ENCODE measurements at places on chromosomes 6 and 20.

GRCh38 chr6:134223796-134224420 lies 94.0 kb downstream of the SGK1 start:
- DNase-seq = no peak

GRCh38 chr20:36336954-36337704 lies 31.0 kb downstream of the DLGAP4 start:
- DNase-seq = no peak

DNA sequence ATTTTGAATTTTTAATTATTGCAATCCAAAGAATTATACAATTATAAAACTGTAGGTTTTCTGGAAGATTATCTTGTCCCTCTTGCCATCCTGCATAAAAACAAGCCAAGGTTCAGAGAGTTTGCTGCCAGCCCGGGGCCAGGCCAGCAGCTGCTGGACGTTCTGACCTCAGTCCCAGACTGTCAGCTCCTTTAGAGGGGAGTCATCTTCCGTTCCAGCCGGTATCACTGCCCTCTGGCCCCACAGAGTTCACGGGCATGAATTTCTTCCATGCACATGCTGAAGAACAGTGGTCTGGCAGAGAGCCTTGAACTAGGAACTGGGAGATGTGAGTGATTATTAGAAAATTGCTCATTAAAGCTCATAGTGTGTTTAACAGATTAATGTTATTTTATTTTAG lies 130.4 kb upstream of the QKI start:
- DNase-seq = no peak

DNA sequence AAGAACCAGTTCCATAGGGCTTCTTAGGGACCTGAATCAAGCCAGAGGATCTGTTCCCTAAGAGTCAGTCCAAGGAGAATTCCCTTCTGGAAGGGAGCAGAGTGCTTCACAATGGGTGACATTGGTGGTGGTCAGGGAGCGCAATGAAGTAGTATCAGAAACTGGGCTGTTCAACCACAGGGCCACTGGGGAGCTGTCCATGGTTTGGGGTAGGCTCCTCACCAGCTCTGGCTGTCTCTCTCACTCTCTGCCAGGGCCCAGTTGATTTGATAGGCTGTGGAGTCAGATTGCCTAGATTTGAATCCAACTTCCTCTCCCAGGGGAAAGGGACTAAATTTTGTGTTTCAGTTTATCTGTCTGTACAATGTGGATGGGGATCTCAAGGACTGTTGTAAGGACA lies 36.7 kb upstream of the CHD6 start:
- DNase-seq = no peak

- DNase-seq = no peak
These were observed 267.4 kb upstream of the CDH4 start for GRCh38 chr20:60984666-60985065.

- DNase-seq = no peak
These were observed 49.8 kb upstream of the ADTRP start for GRCh38 chr6:11828262-11828870.

DNA sequence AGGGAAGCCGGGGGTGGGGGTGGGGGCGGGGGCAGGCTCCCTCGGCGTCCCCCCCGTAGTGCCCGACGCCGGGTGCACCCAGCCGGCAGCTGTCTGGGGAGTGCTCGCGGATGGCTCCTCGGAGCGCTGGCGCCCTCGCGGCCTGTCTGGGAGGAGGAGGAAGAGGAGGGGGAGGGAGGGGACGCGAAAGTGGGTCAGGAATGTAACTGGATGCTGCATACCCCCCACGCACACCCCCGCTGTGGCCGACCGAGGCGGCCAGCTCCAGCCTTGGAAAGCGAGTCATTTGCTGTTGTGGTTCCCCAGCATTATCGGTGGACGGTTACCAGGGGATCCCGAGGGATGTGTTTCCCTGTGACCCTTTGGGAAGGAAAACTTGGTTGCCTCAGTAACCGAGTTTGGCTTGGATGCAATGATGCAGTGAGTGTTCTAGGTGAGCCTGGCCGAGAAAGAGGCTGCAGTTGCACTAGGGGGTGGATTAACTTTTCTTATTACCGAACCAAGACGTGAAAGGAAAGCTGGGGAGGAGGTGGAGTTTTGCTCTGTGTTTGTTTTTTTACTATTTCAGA lies 55.2 kb upstream of the RREB1 start:
- DNase-seq = no peak

DNA sequence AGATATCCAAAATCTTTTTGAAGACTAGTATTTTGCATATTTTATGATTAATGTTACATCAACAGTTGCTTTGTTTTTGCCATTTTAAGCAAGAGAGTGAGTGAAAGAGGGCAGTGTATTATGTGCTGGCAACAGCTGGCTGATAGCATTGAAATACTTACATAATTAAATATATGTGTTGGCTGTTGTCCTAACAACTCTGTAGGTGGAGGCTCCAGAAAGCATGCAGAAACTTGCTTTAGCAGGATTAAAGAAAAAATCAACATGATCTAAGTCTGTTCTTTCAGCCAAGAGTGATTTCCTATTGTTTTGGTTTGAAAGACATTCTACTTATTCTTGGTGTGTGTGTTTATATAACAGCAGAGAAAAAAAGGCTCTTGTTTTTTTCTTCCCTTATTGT lies 127.5 kb downstream of the CDKAL1 start:
- no peak for DNase-seq

GRCh38 chr20:44646641-44647274 lies 4.7 kb downstream of the ADA start:
- DNase-seq = no peak

DNA sequence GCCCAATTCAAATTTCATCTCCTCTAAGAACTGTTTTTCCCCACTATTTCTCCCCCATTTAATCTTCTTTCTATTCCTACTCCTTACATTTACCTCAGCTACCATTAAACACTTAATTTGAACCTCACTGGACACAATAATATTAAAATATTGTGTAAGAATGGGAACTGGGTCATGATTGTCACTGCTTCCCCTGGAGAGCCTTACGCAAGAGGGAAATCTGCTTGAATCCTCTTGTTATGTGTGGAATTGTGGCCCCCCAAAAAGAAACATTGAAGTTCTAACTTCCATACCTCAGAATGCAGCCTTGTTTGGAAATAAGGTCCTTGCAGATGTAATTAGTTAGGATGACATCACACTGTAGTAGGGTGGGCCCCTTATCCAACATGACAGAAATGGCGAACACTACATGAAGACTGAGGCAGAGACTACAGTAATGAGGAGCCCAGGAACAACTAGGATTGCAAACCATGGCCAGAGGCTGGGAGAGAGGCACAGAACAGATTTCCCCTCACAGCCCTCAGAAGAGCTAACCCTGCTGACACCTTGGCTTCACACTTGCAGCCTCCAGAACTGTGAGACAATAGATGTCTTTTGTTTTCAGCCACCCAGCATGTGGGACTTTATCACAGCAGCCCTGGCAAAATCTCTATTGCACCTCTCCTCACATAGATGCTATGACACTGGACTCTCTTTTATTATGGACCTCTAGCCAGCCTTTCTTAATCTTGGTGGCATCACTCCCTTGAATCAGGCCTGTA lies 29.9 kb downstream of the HIVEP2 start:
- DNase-seq = peak; percentile 57

GRCh38 chr6:113888956-113889630 lies 31.9 kb downstream of the MARCKS start:
- no peak for DNase-seq

GRCh38 chr6:114747995-114748625 lies 405.3 kb upstream of the HS3ST5 start:
- DNase-seq = no peak

- no peak for DNase-seq
These were observed 7.6 kb upstream of the FAM110A start for GRCh38 chr20:825710-826421.

- no peak for DNase-seq
These were observed 10.3 kb downstream of the ZMYND8 start for GRCh38 chr20:47346172-47346571.

- no peak for DNase-seq
These were observed 17.3 kb downstream of the LAMA4 start for GRCh38 chr6:112237066-112237465.

- no peak for DNase-seq
These were observed 324.7 kb downstream of the PLCB1 start for GRCh38 chr20:8456765-8457164.

DNA sequence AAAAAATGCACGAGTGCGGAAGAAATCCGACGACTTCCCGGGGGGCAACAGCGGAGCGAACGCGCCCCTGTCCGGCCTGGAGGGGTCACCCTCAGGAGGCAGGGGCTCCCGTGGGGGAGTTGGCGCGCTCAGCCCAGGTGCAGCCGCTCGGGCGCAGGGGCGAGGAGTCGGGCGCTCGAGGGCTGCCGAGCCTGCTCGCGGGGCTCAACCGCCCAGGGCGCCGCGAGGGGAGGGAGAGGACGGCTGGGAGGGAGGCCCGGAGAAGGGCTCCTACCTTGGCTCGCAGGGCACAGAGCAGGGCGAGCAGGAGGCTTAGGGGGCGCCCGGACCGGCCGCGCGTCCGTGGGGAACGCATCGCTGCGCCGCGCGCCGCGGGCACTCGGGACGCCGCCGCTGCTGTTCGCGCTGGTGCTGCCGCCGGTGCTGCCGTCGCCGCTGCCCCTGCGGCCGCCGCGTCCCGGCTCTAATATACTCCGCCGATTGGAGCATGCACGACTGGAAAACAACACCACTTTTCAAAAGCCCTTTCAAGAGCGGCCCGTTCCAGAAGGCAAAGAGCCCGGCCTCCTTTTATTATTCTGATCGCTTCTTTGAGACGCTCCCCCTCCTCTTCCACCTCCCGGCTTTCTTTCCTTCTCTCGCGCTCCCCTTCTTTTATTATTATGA lies 490 bp downstream of the JAG1 start:
- DNase-seq = no peak

GRCh38 chr6:11409371-11409770 lies 128.2 kb upstream of the TMEM170B start:
- DNase-seq = no peak

- no peak for DNase-seq
These were observed 196.3 kb downstream of the FUT9 start for GRCh38 chr6:96212066-96212465.

GRCh38 chr20:41054847-41055230 lies 26.2 kb downstream of the TOP1 start:
- DNase-seq = no peak

GRCh38 chr6:107460083-107460631 lies 793 bp upstream of the PDSS2 start:
- DNase-seq = peak; percentile 3

DNA sequence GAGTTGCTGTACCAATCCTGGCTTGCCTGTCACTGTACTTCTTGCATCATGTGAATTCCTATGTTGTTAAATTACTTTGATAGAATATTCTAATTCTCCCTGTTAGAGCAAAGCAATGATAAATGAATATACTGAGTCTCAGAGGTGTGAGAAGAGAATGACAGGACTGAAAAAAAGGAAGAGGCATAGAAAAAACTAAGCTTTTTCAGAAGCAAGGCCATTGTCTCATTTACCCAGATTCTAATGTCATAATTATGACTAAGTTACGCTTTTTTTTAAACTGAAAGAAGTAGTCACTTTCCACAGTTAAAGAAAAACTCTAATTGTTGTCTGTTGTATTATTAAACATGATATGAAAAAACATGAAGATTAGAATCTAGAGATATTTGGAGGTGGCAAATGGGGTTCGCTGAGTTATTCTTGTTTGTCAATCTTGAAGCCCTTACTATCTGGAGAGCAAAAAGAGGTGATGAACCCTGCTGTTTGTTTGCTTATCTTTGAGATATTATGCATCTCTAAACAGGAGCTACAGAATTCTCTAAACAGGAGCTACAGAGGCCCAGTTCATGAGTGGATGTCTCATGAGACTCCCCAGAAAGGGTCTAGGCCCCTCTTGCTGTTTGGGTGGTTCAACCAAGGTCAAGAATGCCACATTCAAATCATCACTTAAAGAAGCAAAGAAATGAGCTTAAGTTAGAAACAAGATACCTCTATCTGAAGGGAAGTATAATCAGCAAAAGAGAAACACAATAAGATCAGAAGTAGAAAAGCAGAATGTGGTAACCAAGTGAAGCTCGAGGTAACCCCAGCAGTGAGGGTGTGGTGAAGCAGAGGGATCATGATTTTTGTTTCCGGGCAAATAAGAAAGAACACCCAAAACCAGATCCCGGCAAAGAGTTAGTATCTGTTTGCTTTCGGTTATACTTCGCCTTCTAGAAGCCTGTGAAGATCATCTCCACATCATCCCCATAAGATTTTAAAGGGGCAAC lies 33.3 kb upstream of the THEMIS start:
- peak; percentile 75 for DNase-seq

- peak; percentile 8 for DNase-seq
These were observed 39.8 kb upstream of the MYL9 start for GRCh38 chr20:36501367-36502006.

GRCh38 chr20:57449398-57450354 lies 58.5 kb downstream of the RBM38 start:
- DNase-seq = no peak

GRCh38 chr20:3632311-3633004 lies 30.7 kb downstream of the GFRA4 start:
- DNase-seq = no peak

DNA sequence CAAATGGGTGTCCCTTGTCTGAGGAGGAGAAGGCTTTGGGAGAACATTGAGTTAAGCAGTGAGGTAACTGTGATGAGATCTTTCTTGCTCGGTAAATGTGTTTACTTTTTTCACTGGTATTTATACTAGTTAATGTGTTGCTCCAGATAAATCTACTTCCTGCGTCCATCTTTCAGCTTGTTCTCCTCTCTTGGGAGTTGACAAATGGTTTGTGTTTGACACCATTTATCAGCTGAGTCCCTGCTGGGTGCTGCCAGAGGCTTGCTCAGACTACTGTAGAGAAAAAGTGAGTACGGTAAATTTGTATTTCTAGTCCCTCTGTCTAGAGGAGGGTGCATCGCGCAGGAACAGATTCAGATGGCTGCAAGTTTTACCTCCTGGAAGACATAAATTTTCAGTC lies 8.3 kb upstream of the PRDM1 start:
- no peak for DNase-seq

GRCh38 chr20:32984196-32984595 lies 20.0 kb downstream of the SUN5 start:
- no peak for DNase-seq

GRCh38 chr6:79404677-79405076 lies 132.6 kb downstream of the LCA5 start:
- no peak for DNase-seq

DNA sequence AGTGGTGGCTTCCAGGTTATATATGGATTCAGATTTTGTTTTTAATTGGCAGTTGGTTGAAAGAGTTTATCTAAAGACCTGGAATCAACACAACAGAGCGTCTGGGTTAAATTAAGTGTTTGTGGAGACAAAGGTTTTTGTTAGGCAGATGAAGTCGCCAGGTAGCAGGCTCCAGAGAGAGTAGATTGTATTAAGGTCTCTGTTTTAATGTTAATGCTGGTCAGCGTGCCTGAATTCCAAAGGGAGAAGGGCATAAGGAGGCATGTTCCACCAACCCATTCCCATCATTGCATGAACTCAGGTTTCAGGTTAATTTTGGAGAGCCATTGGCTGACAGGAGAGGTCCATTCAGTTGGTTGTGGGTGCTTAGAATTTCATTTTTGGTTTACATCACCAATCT lies 744.1 kb upstream of the GJE1 start:
- no peak for DNase-seq

Data from CD4-positive, alpha-beta T cell treated with Interleukin-21 for 1 hour (primary cell).